ENCODE measurements at places on chromosomes 2 and 18. TPM values are rescaled to one million over a fixed set of nuclear protein-coding genes. Genes with fewer than 3 reads are reported as not detected.

Gene TXNDC2
- polyA plus RNA-seq, result not detected

DNA sequence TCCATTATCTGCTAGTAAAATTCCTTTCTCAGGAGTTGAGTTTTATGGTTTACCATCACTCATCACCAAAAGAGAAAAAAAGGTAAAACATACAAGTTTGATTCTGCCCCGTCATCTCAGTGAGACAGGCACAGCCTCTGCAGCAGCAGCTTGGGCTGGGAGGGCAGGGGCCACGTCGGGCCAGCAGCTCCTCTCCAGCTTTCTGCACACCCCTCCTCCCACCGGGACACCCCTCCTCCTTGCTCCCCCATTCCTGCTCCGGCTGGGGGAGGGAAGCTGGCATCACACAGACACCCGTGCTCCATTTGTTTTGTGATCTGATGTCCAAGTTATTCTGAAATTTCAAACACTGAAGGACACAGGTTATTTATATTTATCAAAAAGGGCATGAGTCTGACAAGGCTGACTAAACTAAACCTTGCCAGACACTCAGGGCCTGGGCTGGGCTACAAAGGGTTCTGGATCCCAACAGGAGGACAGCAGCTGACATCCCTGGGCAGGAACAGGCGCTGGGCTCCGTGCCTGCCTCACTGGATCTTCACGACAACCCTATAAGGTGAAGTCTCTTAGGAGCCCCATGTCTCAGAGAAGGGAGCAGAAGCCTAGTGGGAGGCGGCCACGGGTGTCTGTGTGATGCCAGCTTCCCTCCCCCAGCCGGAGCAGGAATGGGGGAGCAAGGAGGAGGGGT lies 71.4 kb downstream of the HDAC4 start:
- DNase-seq, result no peak

GRCh38 chr2:81714817-81715216 lies 1410.3 kb upstream of the LRRTM1 start:
- no peak for DNase-seq

GRCh38 chr2:128413014-128413717 lies 94.5 kb upstream of the HS6ST1 start:
- no peak for DNase-seq
